Heart left ventricle (tissue), 16 donors: ENCODE measurements at places on chromosomes 3 and 15.
A peak's percentile ranks its signal among the peaks of the same experiment; 100 is the strongest.

DNA sequence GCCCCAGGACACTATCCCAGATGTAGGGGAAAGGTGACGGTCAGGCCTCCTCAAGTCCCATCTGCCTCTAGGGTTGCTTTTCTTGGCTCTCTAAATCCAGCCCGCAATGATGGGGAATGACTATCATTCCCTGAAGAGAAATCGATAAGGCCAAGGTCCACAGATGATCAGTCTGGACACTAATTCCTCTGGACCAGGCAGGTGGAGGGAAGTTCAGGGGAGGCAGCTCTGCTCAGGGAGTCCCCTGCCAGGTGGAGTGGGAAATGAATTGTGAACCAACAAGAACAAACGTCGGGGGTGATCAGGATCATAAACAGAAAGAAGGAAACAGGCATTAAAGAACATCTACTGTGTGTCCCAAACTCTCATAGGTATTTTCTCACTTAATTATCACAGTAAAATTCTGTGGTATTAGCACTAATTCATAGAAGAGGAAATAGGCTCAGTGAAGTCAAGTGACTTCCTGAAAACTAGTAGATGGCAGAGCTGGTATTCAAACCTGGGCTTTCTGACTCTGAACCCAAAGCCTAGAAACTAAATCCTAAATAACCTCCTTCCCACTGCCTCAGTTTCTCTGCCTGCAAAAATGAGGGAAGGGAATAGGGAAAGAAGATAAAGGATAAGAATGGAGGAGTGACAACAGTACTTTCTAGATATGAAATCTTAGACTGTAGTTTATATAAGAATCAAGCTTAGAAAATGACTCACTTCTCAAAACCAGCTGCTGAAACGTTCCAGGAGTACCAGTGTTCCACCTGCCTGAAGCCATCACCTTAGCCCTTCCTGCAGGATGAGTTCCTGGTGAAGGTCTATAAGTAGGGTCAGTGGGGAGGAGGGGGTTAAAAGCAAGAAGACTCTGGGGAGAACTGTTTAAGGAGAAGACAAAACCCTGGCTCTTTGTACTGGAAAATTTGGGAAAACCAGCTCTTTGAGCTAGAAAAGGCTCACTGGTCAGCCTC lies 7.5 kb downstream of the BMF start:
- DNase-seq, result no peak
- no peak overlapping the region for H3K4me3 ChIP-seq
- H3K36me3 ChIP-seq, result no peaks in the 10 kb centered on the region

DNA sequence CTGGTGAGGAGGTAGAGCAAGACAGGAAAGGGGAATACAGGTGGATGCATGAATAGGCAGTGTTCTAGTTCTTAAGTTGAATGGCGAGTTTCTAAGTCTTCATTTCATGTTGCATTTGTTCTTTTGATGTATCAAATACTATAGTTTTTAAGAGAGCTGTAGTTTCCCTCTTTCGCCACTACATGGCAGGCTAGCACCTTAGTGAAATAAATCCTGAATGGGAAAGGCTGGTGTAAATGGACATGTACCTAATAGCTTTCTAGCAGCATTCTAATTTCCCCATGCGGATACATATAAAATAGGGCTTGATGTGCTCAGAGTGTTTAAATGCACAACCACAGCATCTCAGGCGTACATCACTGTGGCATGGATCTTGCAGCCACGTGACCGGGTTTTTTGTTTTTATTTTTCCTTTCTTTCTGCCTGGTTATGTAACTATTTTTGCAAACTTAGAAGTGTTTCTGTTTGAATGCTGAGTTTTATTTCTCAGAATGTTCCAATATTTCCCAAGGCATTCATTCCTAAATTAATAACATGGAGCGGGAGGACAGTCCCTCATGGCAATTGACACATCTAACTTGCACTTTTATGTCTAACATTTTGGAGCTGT lies 23.5 kb upstream of the CLN6 start:
- H3K4me1 ChIP-seq, result peaks cover 19% of the 10 kb centered on the region
- no peaks in the 10 kb centered on the region for H3K36me3 ChIP-seq
- no peaks in the 10 kb centered on the region for H3K27me3 ChIP-seq
- DNase-seq, result no peak
- no peak overlapping the region for H3K4me3 ChIP-seq

GRCh38 chr3:106126067-106126845 lies 257.4 kb upstream of the CBLB start:
- H3K36me3 ChIP-seq, result no peaks in the 10 kb centered on the region
- H3K4me3 ChIP-seq, result no peak overlapping the region
- no peak overlapping the region for H3K27ac ChIP-seq
- DNase-seq, result no peak

- DNase-seq, result peak; percentile 64
- peak overlapping the region; percentile 98 for H3K27ac ChIP-seq
- peaks cover 14% of the 10 kb centered on the region for H3K36me3 ChIP-seq
- peak overlapping the region; percentile 77 for H3K4me3 ChIP-seq
Observed at GRCh38 chr3:141401573-141402475, 33.5 kb downstream of the ZBTB38 start.

DNA sequence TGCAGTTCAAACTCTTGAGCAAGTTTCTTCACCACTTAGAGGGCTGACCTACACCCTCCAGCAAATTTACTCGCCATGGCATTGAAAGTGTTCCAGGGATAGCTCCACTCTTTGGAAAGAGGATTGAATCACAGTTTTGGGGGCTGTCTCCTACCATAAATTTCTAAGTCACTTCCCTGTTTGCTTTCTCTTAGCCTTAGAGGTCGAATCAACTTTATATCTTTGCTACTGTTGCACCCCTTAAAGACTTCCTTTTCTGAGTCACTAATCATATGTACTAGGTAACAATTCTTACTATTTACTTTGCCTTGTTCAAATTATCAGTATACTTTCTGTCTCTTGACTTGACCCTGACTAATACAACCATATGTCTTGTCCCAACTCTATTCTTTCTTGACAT lies 1151.8 kb upstream of the ALCAM start:
- no peak for DNase-seq
- H3K4me1 ChIP-seq, result no peaks in the 10 kb centered on the region
- no peaks in the 10 kb centered on the region for H3K27me3 ChIP-seq
- no peak overlapping the region for H3K27ac ChIP-seq
- H3K4me3 ChIP-seq, result no peak overlapping the region

GRCh38 chr3:58693940-58694850 lies 27.6 kb upstream of the FAM3D start:
- H3K27ac ChIP-seq, result no peak overlapping the region
- no peaks in the 10 kb centered on the region for H3K27me3 ChIP-seq
- H3K36me3 ChIP-seq, result no peaks in the 10 kb centered on the region
